ENCODE measurements at places on chromosomes 3 and 15. TPM values are rescaled to one million over a fixed set of nuclear protein-coding genes. Genes with fewer than 3 reads are reported as not detected.

DNA sequence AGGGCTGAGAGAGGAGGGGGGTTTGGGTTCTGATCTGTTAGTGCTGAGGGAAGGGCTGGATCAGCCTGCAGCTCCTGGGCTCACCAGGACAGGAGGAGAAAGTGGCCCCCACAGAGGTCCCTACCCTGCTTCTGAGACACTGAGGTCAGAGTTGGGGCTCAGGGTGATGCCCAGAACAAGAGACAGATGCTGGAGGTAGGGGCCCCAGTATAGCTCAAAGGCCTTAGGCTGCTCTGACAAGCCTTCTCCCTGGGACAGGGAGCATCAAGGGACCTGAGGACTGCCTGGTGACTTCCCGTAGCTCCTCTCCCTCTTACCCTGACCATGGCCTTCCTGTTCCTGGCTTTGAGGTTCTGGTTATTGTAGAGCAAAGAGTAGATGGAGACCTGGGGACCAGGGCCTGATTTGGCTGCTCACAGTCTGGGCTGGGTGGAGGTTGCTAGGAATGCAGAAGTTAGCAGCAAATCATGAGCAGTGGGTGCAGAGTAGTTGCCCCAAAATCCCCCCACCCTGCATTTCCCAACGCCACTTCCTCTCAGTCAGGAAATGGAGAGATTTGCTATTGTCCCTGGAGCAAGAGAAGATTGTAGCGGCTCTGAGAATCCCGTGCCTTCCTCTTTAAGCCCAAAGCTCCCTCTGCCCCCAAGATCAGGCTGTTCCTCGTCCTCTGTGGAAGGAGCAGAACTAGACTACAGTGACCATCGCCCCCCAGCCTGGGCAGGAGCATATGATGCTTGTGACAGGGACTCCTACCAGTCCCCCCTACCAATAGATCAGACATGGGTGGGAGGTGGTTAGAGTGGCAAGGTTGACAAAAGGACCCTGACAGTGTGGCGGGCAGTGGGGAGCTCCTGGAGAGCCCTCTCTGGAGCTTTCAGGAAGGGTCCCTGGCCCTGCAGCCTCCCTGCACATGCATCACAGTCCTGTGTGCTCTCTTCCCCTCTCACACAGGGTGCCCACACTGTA lies 47.4 kb upstream of the SEC22A start:
- no peak for DNase-seq

GRCh38 chr3:169143506-169143905 lies 520.0 kb downstream of the MECOM start:
- no peak for DNase-seq

- no peak for DNase-seq
These were observed 17.0 kb downstream of the BCL2A1 start for GRCh38 chr15:79953951-79954444.

GRCh38 chr3:125236331-125236903 lies 23.9 kb upstream of the SLC12A8 start:
- DNase-seq, result no peak

GRCh38 chr3:186989429-186989828 lies 59.1 kb downstream of the ST6GAL1 start:
- no peak for DNase-seq

- no peak for DNase-seq
These were observed 1.0 kb upstream of the DLL4 start for GRCh38 chr15:40927873-40928806.

DNA sequence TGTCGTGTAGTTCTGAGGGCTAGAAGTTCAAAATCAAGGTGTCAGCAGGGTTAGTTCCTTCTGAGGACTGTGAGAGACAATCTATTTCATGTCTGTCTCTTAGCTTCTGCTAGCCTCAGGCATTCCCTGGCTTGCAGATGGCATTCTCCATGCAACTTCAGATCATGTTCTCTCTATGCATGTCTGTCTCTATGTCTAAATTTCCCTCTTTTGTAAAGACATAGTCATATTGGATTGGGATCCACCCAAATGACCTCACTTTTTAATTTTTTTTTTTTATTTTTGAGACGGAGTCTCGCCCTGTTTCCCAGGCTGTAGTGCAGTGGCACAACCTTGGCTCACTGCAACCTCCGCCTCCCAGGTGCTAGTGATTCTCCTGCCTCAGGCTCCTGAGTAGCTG lies 104.6 kb downstream of the RAP2B start:
- no peak for DNase-seq

- no peak for DNase-seq
These were observed 32.4 kb downstream of the SELENOT start for GRCh38 chr3:150635526-150635925.

DNA sequence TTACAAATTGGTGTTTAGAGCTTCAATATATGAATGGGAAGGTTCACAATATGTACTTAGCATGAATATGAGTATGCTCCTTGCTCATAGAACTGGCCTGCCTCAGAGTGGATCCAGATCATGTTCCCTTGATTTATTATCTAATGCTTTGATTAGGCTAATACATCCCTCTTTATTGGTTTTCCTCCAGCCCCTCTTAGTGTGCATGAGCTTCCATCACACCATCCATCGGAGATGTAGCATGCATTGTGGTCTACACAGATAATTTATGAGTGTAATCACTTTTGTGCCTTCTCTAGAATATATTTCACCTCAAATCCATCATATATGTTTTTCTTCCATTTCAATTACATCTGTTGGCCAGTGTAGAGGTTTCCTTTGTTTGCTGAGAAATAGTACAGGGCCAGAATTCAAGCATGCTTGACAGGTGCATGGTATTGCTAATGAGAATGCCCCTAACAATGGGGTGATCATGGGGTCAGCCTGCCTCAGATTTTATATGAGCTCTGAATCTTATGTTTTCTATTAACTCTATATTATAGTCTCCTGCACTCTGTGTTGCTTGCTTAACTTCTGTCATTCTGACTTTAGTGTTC lies 786.4 kb upstream of the ARPP21 start:
- no peak for DNase-seq

- no peak for DNase-seq
These were observed 143.9 kb downstream of the GABRB3 start for GRCh38 chr15:26628879-26629529.

DNA sequence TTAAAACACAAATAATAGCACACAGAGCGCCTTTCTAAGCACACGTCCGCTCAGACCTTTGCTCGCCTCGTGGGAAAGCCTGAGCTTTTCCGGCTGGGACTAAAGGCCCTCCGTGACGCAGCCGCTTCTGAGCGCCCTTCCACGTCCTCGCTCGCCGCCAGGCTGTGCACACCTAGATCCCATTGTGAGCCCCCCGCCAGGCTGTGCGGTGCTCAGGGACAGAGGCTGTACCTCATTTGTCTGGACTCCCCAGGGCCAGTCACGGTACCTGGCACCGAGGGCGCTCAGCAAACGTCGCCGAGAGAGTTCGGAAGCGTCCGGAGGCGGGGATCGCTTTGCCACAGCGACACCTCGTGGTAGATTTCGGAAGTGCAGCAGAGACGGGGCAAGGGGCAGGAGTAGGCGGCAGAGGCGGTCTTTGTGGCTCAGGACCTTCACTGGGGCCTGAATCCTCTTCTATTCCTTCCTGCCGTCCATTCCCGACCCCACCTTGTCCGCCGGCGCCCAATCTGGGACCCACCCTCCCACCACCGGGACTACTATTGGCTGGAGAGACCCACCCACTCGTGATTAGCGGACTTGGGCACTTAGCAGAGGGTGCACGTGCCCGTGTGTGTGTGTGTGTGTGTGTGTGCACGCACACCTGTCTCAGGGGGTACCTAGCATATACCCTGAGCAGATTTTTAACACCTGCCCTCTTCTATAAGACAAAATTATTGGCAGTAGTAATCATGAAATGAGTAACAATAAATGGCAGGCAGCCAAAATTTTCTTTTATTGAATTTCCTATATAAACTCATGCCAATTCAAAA lies 65.6 kb downstream of the RHCG start:
- DNase-seq, result no peak

- DNase-seq, result no peak
These were observed 10.4 kb downstream of the FAM174B start for GRCh38 chr15:92645051-92645631.

GRCh38 chr3:119990888-119991287 lies 103.4 kb downstream of the GSK3B start:
- no peak for DNase-seq

GRCh38 chr3:94115482-94115881 lies 52.6 kb downstream of the NSUN3 start:
- no peak for DNase-seq

DNA sequence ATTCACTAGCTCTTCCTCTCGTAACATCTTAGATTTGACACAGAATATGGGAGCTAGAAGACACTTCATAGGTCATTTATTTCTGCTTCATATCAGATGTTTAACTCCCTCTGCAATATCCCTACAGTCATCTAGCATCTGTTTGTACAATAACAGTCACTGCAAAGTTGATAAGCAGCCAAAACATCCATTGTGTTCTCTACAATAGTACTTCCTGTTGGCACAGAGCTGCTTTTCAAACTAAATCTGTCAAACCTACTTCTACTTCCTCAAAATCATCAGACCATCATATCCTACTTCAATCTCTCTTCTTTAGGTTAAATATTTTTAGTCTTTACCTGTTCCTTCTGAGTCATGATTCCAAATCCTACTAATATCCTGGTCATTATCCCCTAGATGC lies 233.2 kb downstream of the FGF12 start:
- no peak for DNase-seq

- DNase-seq, result no peak
These were observed 98.2 kb upstream of the UBE3A start for GRCh38 chr15:25536801-25537611.

Gene EXD1
- not detected for total RNA-seq

Gene CNTN4
- 0.61 TPM for total RNA-seq

Gene CPEB1
- total RNA-seq, result 2.7 TPM

Gene LRRC34
- total RNA-seq, result 1.3 TPM

Gene CASR
- not detected for total RNA-seq

Gene FILIP1L
- total RNA-seq, result 23.5 TPM

Gene ZBBX
- total RNA-seq, result not detected

Gene NEK10
- 0.29 TPM for total RNA-seq
